ENCODE measurements at places on chromosomes 2 and 18.

- no peak for ATAC-seq
Measured at GRCh38 chr2:241132538-241133435, 16.5 kb downstream of the PASK start.

- ATAC-seq: no peak
Measured at GRCh38 chr2:39234754-39235153, 9.0 kb downstream of the CDKL4 start.

DNA sequence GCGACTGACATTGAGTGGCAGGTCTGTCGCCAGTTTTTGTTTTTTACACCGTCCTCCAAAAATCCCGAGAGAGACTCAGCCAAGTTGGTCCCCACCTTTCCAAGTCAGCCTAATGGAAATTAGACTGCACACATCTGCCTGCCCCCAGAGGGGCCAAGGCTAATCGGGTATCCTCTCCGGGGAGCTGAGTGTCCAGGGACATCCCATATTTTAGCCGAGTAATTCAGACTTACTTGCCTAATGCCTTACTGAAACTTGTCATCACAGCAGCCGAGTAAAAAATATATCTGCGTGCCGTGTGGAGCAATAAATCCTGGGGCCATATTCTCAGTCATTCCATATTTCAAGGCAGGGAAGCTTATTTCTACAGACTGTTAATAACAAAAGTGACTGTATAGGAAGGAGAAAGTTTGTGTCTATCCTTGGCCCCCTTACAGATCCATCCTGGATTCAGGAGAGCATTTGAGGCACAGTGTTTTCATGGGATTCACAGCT lies 38.9 kb upstream of the NRP2 start:
- ATAC-seq: no peak

GRCh38 chr2:130831356-130831755 lies 5.4 kb upstream of the ARHGEF4 start:
- ATAC-seq: no peak

DNA sequence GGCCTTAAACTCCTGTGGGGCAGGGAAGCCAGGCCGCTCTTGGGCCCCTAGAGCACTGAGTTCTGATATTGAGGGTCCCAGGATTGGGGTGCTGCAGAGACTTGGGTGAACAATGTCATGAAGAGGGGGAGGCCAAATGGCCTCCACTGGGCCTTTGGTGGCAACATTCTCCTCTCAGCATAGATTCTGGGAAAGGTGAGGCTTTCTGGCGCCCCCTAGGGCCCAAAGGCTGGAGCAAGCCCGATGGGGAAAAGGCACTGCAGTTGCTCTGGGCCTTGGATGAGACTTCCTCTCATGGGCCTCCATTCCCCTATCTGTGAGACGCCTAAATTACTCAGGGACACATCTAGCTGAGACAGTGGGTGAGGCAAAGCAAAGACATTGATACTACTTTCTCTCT lies 84.8 kb downstream of the ACAA2 start:
- no peak for ATAC-seq

GRCh38 chr2:101197215-101197745 lies 46.1 kb upstream of the TBC1D8 start:
- ATAC-seq: no peak

GRCh38 chr2:5991305-5991968 lies 299.3 kb downstream of the SOX11 start:
- no peak for ATAC-seq

DNA sequence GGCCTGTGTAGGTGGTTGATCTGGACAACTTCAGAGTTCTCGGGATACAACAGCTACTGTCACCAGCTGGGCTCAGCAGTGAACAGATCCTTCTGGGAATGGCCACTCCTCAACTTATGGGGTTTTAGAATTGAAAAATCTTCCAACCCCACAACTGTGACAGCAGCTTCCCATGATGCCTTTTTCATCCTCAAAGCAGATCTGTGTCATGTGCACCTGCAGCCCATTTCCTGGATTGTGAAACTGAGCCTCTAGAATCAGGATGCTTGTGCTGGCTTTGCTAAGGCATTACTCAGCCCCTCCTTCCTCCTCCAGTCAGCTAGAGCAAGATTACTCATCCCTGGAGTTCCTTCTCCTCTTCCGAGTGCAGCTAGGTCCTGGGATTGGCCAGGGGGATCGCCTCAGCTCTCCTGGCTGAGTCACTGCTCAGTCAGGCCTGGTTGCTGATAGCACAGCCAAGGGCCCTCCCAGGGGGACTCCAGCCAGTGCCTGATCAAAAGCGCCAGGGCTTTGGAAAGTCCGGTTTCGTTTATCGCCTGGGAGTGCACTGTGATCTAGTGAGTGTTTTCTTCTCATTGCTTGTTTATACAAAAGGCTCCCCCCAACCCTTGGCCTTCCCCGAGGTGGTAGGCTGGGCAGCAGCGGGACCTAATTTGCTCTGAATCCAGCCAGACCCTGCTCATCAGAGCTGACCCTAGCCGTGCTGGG lies 2.4 kb upstream of the LPIN1 start:
- peak; percentile 78 for ATAC-seq

DNA sequence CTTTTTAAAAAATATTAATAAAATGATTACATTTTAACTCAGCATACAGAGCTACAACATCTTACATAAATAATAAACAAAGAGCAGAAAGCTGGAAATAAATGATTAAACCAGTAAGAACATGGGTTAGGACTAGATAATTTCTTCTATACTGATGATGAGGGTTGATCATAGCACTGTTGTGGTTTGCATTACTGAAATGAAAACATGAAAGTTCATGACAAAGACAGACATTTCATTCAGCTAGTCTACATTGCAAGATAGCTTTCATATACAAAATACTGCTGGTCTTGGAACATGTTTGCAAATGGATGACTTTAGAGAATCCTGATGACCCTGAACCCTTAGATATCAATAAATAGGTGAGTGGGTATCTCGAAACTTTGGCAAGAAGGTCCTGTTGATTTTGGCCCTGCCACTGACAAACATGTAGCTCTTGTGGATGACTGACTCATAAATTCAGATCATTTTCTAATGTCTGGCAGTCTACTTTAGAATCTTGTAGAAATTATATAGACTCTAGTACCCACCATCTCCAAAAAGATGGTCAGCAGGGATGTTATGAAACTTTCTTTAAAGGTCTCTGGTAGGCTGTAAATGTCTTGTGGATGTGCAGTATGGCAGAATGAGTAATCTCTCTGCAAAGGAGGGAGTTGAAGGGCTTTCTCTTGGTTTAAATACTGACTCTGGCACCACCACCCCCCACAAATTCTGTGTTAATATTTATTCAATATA lies 15.5 kb upstream of the CDC42EP3 start:
- ATAC-seq: peak; percentile 44

DNA sequence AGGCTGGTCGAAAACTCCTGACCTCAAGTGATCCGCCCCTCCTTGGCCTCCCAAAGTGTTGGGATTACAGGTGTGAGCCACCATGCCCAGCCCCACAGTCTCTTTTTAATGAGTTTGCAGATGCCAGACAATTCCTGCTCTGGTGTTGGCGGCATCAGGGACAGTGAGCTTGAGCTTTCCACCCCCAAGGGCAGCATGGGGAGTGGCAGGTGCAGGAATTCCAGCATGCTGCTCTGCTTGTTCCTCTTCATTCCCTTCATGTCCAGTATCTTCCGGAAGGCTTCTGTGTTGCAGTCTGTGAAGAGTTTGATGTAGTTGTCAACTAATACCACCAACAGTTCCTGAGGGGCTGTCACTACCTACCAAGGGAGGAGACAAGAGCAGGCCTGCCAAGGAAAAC lies 137.3 kb downstream of the SS18 start:
- no peak for ATAC-seq

DNA sequence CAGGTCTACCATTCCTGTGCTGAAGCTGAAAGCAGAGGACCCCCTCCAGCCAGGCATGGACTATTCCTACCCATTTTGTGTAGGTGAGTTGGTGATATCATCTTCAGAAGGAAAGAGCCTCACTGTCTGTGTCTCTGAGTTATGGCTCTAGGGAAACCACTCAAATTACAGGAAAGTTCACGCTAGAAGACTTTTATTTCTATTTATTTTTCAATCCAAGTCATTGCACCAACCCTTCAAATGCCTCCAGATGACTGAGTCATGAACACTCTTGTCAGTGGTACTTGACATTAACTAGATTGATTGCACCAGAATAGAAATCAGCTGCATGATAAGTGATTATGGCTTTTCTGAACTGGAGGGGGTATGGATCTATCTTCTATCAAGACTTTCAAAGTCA lies 338.4 kb downstream of the MBD2 start:
- no peak for ATAC-seq

DNA sequence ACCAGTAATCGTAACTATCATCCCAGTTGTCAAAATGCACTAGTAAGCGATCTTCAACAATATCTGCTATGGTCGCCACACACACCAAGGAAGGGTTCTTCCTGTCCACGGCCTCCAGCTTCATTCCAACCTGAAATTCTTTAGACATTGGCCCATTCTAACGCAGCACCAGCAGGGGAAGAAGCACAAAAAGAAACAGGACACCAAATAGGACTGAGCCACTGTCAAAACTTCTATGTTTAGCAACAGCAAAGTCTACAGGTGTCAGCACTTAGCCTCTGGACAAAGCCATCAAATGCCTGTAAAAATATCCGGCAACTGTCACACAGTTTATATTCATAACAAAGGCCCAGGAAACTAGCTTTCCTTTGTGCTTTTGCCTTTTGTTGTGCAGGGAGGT lies 175.0 kb downstream of the L3MBTL4 start:
- no peak for ATAC-seq

DNA sequence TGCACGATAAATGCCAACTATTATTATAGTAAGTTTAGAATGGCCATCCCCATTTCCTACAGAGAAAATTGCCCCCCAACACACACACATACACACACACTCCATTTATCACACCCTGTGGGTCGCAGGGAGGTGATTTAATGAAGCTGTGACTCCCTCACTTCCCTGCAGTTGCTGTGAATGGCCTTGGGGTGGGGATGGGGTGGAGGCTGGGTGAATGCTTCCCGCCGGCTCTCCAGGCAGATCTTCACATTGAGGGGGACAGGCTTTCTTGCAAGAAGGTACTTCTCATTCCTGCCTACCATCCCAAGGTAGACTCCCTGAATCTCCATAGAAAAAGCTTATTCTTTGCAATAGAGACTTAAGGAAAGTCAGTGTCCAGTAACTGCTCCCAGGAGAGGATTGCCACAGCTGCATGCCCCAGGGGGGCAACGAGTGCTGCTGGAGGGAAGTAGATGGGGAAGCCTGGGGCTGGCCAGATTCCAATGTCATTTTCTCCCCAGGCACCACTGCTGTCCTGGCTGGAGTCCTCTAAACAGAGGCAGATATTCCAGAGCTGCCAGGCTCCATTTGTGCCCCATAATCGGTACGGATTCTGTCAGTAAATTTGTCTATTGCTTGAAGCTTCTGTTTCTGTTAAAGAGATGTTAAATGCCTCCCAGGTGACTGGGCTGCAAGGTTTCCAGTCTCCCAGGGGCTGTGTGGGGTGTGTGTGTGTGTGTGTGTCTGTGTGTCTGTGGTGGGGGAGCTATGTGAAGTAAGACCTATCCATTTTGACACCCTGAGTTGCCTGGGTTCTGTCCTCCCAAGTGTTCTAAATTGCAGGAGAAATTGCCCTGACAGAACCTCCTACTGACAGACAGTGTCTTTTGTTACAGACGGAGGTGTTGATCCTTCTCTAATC lies 265.5 kb downstream of the SRBD1 start:
- no peak for ATAC-seq

- no peak for ATAC-seq
Measured at GRCh38 chr2:239946864-239947728, 78.0 kb downstream of the NDUFA10 start.

- ATAC-seq: no peak
Measured at GRCh38 chr2:161085149-161085548, 75.1 kb upstream of the TANK start.

- no peak for ATAC-seq
Measured at GRCh38 chr2:219416235-219416602, 2.0 kb upstream of the DES start.

DNA sequence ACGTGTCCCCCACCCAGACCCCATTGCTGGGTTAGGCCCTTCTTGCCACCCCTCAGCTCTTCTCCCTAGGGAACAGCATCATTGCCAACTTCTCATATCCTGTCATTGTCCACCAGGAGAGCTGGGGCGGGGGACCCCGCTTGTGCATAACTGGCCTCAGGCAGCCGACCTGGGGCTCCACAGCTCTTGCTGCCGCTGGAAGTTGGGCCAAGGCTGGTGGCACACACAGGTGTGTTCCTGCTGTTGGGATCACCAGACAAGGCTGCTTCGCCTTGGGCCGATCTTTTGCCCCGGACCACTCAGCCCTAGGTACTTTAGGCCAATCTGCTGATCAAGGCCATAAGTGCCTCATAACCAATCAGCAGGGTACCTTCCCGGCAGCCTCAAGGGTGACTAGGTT lies 28.6 kb downstream of the TPRKB start:
- ATAC-seq: no peak

DNA sequence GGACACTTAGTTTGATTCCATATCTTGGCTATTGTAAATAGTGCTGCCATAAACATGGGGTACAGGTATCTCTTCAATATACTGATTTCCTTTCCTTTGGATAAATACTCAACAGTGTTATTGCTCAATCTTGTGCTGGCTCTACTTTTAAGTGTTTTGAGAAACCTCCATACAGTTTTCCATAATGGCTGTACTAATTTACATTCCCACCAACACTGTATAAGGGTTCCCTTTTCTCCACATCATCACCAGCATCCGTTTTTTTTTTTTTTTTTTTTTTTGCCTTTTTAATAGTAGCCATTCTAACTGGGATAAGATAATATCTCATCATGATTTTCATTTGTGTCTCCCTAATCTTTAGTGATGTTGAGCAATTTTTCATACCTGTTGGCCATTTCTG lies 29.9 kb upstream of the GALNT5 start:
- ATAC-seq: no peak

DNA sequence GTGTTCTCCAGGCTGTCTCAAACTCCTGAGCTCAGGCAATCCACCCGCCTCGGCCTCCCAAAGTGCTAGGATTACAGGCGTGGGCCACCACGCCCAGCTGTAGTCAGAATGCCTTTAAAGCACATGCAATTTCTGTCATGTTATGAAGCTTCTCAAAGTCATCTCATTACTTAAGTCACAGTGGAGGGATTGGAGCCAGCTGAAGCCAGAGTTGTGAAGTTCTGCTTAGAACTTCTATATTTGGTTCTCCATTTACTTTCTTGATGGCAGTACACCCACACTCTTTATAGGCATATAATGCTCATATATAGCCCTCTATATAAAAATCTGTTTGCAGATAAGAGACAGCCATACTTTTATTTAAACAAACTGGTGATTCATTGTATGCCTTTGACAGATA lies 68.8 kb upstream of the CWC22 start:
- ATAC-seq: no peak

DNA sequence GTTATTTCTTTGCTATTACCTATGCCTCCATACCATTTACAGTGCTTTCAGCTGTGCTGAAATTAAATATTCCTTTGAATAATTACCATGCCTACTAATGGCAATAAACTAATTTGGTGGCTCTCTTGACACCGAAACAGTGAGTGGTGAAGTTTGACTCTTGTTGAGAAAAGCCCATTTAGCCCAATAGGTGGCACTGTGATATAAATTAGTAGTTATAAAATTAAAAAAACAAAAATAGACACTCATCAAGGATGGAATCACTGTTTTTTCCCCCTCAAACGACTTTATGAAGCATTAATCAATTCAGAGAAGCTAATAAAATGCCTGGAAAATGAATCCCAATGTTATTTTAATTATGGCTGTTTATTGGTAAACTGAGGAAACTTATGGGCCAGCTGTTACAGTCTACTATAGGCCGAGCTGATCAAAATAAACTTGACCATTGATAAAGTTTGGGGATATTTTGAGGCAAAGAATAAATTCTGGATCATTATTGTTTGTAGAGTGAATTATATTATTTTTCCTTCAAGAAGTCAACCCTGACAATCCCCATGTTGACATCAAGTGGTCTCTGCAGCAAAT lies 339.6 kb downstream of the TRIB2 start:
- ATAC-seq: no peak

All from activated CD4-positive, CD25-positive, alpha-beta regulatory T cell treated with anti-CD3 and anti-CD28 coated beads, Interleukin-2, amount 50 U/mL, for 24 hours (primary cell).